ENCODE measurements at places on chromosomes 5 and 9. TPM values are rescaled to one million over a fixed set of nuclear protein-coding genes. Genes with fewer than 3 reads are reported as not detected.

DNA sequence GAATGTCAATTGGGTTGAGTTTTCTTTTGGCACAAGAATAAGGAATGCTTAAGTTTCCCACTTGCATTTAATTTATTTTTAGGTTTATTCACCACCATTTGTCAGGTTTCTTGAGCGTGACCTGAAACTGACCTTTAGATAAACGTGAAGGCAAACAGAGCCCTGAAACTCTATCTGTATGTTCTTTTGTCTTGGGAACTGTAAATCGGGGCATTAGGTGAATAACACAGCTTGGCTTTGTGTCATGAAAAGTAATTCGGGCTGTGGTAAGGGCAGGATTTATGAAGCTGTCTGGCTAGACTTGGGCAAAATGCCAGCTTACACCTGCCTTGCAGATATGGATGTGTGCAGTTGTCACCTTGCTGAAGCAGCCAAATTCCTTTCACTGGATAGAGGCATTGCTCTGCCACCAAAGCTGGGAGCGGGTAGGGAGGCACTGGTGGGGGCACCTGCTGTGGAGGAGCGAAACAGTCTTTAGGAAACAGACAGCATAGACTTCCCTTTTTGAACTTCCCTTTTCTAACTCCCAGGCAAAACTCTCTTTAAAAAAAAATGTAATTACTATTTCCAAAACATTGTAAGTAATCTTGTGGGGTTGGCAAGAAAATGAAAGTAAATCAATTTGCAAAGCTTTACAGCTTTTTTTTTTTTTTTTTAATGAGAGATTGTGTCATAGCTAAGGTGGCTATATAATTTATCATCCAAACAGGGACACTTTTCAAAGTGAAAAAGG lies 545.2 kb downstream of the CSNK1G3 start:
- DNase-seq: peak; percentile 59

DNA sequence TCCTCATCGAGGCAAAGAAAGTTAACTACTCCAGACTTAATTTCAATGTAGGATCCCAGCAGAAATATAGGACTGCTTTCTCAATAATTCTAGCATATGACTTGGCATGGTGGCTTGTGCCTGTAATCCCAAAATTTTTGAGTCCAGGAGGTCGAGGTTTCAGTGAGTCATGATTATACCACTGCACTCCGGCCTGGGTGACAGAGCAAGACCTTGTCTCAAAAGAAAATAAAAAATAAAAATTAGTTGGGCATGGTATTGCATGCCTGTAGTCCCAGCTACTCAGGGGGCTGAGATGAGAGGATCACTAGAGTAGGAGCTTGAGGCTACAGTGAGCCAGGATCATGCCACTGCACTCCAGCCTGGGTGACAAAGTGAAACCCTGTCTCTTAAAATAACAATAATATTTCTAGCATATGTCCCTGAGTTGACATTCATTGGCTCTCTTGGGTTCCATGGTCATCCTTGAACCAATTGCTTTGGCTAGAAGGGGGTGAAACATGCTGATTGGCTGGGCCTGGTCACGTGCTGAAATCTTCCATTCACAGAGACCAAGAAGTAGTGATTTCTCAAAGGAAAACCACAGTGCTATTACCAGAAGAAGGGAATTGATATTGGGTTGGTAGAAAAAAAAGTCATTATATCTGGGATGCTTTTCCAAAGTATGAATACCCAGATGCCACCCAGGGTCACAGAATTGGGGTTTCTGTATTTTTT lies 31.6 kb upstream of the GARNL3 start:
- no peak for DNase-seq

DNA sequence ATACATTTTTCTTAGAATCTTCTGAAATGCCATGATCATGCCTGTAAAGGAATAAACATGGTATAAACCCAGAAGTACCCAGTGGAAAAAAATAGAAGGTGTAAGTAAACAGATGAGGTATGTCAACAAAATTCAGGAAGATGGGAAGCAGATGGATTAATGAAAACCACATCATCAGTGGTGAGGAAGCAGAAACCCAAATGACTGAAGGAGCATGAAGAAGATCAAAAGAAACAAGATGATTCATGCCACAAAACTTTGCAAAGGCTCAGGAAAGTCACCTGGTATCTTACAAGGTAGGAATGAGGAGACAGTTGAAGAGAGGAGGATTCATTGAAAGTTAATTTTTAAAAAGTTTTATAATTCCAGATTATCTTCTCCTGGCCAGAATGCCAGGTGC lies 132.8 kb upstream of the PAPPA start:
- no peak for DNase-seq

DNA sequence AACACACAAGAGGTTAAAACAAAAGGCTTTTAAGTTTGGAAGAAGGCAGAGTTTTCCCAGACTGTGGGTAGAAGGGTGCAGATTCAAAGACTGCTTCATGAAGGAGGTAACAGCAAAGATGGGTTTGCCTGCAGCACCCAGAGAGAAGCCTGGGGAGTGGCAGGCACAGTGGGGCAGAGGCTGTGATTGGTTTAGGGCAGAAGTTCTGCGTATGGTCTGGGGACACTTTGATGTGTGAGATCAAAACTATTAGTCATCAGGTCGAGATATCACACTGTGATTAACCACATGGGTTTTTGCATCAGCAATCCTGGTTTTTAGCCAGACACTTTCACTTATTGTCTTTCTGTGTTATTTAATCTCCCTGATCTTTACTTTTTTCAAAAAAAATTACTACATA lies 188.8 kb upstream of the GLRA1 start:
- peak; percentile 13 for DNase-seq

CNTNAP3 gene
- 11.2 TPM for total RNA-seq

Measured in MCF 10A (cell line).